ENCODE measurements at places on chromosomes 6 and 20.

DNA sequence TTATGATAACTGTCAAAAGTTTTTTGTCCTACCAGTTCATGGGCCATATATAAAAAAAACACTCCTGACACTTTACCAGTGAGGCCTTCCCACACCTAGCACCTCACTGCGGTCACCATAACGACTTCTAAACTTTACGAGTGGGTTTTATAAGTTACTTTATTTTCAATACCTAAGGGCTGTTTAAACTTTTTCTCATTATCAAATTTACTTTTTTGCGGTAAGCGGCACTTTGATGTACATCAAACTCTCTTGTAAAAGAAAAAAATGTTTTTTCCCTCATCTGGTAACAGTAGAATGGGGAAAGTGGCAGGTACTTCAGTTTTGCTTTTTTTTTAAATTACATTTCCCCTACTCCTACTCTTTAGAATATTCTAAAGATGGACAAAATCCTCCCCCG is 36.2 kb downstream of the FYN start:
- DNase-seq, result no peak

- no peak for DNase-seq
Measured at GRCh38 chr6:27830212-27830599, 82.0 kb downstream of the OR2B2 start.

- no peak for DNase-seq
Measured at GRCh38 chr6:139334806-139335446, 39.5 kb downstream of the CITED2 start.

DNA sequence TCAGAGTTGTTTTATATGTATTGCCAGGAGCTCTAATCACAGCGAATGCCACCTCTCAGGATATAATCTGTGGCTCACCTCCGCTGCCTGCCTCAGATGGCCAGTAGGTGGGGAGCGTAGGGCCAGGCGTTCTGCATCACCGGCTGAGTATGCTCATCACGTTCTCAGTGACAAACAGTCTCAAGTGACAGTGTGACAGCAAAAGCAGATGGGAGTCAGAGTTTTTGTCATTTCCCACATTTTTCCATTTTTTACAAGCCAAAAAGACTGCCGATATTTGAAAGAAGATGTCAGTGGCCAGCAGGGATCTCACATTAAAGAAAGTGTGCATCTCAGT is 208.7 kb downstream of the ALDH8A1 start:
- no peak for DNase-seq

DNA sequence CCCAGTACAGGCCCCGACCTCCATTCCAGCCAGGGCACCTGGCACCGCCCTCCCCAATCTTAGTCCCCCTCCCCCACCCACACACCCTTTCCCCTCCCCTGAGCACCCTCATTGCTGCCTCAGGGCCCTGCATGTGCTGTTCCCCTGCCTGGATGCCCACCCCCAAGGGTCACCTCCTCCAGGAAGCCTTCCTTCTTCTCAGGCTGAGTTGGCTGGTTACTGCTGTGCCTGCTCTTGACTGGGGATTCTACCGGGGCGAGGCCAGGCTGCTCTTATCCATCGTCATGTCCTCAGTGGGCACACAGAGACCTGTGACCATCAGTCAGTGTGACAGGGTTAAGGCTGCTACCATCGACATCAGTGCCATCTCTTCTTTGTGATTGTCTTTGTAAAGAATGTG is 23.6 kb downstream of the BHLHE23 start:
- DNase-seq, result no peak

GRCh38 chr20:50932691-50933280 is 1.5 kb upstream of the ADNP start:
- DNase-seq, result no peak

DNA sequence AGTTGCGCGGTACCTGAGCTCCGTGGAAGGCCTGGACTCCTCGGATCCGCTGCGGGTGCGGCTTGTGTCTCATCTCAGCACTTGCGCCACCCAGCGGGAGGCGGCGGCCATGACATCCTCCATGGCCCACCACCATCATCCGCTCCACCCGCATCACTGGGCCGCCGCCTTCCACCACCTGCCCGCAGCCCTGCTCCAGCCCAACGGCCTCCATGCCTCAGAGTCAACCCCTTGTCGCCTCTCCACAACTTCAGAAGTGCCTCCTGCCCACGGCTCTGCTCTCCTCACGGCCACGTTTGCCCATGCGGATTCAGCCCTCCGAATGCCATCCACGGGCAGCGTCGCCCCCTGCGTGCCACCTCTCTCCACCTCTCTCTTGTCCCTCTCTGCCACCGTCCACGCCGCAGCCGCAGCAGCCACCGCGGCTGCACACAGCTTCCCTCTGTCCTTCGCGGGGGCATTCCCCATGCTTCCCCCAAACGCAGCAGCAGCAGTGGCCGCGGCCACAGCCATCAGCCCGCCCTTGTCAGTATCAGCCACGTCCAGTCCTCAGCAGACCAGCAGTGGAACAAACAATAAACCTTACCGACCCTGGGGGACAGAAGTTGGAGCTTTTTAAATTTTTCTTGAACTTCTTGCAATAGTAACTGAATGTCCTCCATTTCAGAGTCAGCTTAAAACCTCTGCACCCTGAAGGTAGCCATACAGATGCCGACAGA is 9.9 kb downstream of the HEY2 start:
- no peak for DNase-seq

DNA sequence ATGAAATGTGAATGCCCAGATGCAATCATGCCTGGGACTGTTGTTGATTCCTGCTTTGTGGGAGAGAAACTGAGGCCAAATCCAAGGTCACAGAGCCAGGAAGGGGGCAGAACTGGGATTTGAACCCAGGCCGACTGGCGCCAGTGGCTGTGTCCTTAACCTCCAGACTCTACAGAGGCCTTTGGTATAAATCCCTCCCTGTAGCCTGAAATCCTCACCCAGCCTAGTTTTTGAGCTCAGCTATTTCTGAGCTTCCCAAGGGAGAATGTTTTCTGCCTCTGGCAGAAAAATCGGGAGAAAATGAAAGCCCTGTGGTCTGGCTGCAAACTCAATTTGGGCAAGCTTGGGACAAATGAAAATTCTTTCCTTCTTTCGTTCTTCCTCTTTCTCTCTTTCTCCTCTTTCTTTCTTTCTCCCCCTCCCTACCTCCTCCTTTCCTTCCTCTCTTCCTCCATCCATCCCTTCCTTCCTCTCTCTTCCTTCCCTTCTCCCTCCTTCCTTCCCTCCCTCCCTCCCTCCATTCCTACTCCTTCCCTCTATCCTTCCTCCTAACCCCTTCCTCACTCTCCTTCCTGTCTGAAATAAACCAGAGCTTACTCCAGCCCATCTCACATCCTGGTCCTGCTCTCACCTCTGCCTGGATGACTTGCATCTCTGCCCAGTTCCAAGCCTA is 34.9 kb downstream of the SNAI1 start:
- no peak for DNase-seq

- no peak for DNase-seq
Measured at GRCh38 chr6:36760685-36761435, 63.2 kb downstream of the RAB44 start.

- DNase-seq, result no peak
Measured at GRCh38 chr20:14707865-14708596, 370.6 kb upstream of the FLRT3 start.

GRCh38 chr6:63097222-63097621 is 114.0 kb upstream of the FKBP1C start:
- no peak for DNase-seq

GRCh38 chr6:148888856-148889255 is 142.0 kb downstream of the UST start:
- DNase-seq, result no peak

GRCh38 chr6:79082304-79082703 is 4.2 kb upstream of the PHIP start:
- DNase-seq, result no peak

- no peak for DNase-seq
Measured at GRCh38 chr6:167093922-167094432, 28.9 kb upstream of the CCR6 start.

- no peak for DNase-seq
Measured at GRCh38 chr6:109606359-109606758, 84.6 kb downstream of the AK9 start.

GRCh38 chr6:26366504-26366903 is 1.5 kb downstream of the BTN3A2 start:
- no peak for DNase-seq

DNA sequence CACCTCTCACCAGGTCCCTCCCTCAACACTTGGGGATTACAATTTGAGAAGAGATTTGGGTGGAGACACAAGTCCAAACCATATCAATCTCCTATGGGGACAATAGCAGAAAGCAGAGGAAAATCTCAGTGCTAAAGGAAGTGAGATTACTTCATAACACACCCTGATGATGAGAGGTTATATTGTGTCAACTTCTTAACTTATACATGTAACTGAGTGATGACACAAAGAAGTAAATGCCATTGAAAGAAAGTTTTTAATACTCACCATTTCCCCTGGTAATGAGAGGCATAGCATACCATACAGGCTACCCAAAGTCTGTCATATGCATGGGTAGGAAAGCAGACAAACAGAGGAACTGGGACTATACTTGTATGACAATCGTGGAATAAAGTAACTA is 137.2 kb downstream of the MMUT start:
- no peak for DNase-seq

GRCh38 chr20:37630993-37631392 is 62.8 kb upstream of the CTNNBL1 start:
- DNase-seq, result no peak

DNA sequence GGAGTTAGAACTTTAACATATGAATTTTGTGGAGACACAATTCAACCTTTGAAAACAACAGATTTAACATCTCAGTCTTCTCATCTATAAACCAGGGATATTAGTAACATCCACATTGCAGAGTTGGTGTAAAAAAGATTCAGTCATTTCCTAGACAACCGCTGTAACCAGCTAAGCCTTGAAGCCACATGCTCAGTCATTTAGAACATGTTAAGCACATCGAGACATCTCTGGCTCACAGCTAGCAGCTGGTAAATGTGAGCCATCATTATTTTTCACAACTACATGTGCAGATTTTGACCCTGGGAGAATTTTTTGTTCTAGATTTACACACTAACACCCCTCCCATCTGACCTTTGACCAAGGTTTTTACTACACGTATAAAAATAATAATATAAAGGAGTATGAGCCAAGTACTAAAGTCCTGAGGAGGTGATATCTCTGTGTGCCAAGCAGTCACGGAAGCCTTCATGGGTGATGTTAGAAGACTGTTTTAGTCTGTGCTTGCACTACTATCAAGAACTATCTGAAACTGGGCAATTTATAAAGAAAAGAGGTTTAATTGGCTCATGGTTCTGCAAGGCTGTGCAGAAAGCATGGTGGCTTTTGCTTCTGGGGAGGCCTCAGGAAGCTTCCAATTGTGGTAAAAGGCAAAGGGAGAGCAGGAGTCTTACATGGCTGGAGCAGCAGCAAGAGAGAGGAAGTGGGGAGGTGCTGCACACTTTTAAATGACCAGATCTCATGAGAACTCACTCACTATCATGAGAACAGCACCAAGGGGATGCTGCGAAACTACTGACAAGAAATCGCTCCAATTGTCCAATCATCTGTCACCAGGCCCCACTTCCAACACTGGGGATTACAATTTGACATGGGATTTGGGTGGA is 48.7 kb upstream of the IL20RA start:
- no peak for DNase-seq

DNA sequence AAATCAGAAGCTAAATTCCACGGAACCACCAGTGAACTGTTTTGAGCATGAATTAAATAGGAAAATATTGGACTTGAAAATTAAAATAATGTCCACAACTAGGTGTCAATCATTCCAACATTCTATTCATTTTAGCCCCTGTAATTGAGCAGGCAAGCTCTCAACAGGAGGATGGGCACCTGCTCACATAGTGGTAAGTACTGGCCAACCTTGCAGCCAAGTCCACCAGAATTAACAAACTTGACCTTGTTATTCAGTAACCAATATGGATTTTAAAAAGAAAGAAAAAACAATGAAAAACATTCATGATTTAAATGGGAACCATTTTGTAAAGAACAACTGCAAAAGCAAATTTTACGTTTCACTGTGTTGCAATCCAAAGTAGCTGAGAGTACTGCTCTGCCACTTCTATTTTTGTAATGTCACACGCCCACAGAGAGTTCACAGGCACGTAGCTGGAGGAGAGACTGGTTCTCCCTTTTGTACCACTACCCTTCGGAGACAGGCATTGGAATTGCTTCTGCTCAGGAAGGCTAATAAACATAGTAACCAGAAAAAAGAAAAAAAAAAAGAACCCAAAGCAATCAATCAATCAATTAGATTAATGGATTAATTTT is 75.2 kb upstream of the F13A1 start:
- DNase-seq, result no peak

GRCh38 chr6:158421381-158421780 is 109.1 kb downstream of the TULP4 start:
- DNase-seq, result no peak

DNA sequence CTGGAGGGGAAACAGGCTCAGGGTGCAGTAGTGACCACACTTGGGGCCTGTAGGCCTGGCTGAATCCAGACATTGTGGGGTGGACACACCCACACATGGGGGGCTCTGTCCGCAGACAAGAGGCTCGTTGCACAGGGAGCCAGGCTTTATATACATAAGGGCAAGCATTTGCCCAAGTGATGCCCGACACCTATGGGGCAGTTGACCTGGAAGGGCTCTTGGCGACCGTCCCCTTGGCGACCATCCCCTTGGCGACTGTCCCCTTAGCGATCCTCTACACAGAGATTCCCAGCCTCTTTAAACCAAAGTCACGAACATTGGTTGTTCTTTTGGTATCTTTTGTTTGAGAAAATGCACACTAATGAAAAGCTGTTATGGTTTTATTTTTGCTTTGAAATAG is 2.7 kb downstream of the TOX2 start:
- DNase-seq, result no peak

DNA sequence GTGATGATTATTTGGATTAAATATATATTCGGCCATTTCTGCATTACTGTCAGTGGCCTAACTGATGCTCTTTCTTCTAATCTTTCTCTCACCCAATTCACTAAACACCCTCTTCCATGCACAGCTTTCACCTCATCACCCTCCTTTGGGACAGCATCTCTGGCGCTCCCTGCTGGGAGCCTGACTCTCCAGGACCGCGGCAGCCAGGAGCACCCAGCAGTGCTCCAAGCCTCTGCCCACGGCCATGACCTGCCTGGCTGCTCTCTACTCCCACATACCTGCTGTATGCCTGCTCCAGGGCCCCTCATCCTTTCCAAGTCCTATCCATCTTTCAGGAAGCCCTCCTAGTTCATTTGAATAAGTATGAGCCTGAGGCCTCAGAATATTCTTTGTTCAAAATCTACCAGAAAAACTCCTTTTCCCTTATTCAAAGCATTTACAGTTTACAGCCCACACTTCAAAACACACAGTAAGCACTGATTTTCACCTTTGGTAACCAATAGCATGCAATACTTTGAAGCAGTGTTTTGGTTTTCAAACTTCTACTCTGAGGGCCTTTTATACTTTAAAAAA is 15.2 kb downstream of the CTCFL start:
- DNase-seq, result no peak
